ENCODE measurements at places on chromosomes 11 and 22.
A peak's percentile ranks its signal among the peaks of the same experiment; 100 is the strongest.

DNA sequence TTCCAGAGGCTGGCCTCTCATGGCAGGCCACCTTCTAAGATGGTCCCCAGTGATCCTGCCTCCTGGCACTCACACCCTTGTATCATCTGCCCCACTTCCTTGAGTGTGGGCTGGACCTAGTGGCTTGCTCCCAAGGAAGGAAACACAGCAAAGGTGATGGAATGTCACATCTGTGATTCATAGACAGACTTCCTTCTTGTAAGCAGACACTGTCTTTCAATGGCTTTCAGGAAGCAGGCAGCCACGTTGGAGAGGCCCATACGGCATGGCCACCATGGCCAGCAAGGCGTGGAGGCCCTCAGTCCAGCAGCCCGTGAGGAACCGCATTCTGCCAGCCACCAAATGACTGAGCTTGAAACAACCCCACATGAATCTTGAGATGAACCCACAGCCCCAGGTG is 11.3 kb downstream of the LMO1 start:
- no peak for DNase-seq

DNA sequence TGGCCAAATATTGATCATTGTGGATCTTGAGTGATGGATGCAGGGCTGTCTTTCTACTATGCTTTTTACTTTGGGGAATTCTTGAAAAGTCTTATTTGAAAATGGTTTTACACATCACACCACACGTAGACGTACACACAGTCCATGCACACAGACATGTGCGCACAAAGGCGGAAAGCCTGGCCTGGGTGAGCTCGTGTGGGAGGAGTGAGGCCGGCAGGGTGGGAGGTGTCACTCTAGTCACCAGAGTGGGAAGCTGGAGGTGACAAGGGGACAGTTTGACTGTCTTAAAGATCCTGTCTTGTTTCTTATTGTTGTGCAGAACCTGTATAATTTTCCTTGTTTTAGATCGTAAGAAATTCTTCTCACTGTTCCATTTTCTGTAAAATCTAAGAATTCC is 326.9 kb downstream of the TBC1D22A start:
- no peak for DNase-seq

- DNase-seq = peak; percentile 57
These were observed 9.0 kb upstream of the PLAAT2 start for GRCh38 chr11:63572026-63572688.

DNA sequence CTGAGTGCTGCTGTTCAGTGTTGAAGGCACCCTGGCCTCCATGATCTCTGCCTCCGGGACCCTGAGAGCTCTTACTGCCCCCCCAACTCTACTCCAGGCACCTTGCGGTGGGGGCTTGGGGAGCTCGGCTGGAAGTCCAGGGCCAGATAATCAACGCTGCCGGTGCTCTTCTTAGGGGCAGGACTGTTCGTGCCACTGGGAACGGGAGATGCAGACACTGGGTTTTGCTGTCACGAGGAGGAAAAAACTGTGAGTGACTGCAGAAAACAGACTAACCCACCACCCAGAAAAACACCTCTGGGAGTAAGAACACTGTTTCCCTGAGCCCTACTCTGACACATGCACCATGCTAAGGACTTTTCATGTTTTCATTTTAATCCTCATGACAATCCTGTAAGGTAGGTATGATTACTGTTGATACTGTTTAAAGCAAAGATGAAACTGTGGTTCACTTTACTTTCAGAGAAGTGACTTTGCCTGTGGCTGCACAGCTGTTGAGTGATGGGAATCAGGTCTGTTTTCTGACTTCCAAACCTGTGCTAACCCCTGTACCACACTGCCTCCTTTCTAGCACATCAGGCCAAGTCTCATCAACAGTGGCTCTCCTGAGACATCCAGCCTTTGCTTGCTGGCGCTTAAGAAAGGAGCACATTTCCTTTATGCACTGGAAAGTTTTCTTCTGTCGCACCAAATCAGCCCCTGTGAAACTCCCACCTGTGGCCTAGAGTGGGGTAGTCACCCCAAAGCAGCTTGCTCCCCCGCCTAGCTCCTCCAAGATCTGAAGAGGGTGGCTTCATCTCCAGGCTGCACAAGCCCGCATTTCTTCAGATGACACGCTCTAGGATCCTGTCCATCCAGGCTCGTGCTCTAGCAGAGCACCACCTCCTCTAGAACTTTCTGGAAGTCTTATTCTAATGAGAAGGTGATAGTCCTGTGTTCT is 31.8 kb downstream of the USP35 start:
- DNase-seq = no peak

- no peak for DNase-seq
These were observed 68.4 kb downstream of the TRAF6 start for GRCh38 chr11:36441610-36442208.

DNA sequence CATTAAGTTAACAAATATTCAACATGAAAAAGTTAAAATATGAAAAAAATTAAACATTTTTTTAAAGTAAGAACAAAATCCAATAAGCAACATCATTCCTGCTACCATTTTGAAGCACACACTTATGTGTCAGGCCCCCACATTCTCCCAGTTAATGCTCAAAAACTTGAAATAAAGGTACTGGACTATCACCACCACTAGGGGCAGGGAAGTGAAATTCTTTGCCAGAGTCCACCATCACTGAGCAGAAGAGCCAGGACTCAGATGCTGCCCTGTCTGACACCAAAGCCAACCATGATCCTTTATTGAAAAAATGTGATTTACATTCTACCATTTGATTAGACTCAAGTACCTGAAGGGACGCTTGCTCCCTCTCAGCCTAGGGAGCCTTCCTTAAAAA is 39.1 kb downstream of the PITPNB start:
- peak; percentile 19 for DNase-seq

DNA sequence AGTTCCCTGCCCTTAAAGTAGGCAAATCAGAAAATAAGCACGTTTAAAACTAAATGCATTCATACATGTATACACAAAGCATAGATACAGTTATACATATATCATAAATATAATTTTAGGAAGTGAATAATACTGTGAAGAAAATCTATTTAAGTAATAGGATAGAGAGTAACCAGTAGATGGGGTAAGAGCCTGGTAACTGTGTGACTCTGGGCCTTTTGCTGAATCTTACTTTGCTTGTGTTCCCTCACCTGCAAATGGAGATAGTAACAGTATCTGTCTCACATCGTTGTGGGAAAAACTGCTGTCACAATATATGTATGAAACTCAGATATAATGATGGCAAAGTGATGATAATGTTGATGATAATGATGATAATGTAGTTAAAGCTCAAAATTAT is 29.9 kb downstream of the MS4A2 start:
- peak; percentile 35 for DNase-seq

GRCh38 chr22:44337678-44338004 is 24.9 kb upstream of the SHISAL1 start:
- peak; percentile 53 for DNase-seq

DNA sequence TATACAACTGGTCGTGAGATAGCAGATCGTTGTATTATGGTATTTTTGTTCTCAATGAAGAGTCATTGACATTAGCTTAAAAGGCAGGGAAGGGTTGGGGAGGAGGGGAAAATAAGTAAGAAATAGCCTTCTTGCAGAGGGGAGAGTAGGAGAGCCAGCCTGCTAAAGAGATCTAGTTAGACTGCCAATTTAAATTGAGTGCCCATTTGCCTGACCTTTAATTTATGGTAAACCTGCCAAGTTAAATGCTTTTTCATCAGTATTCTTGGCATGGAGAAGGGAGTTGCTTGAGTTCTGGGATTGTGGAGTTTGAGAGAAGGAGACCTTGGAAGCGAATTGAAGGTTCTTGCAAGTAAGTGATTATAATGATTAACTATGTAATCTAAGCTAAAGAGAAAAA is 89.0 kb downstream of the FAM83F start:
- DNase-seq = no peak

DNA sequence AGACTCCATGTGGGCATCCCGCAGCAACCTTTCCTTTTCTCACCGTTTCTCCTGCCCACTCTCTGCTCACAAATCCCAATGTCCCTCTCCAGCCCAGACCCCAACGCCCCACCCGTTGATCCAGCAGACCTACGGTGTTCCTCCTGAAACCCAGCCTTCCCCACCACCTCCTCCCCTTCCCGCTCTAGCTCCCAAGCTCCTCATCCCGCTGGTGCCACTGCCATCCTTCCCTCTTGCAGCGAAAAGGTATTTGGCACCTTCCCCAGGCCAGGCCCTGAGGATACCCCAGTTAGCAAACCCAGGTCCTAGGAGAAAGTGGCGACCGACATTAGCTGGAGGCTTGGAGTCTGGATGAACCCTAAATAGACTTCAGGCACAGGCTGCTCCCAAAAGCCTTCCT is 84.0 kb upstream of the RTL6 start:
- no peak for DNase-seq

DNA sequence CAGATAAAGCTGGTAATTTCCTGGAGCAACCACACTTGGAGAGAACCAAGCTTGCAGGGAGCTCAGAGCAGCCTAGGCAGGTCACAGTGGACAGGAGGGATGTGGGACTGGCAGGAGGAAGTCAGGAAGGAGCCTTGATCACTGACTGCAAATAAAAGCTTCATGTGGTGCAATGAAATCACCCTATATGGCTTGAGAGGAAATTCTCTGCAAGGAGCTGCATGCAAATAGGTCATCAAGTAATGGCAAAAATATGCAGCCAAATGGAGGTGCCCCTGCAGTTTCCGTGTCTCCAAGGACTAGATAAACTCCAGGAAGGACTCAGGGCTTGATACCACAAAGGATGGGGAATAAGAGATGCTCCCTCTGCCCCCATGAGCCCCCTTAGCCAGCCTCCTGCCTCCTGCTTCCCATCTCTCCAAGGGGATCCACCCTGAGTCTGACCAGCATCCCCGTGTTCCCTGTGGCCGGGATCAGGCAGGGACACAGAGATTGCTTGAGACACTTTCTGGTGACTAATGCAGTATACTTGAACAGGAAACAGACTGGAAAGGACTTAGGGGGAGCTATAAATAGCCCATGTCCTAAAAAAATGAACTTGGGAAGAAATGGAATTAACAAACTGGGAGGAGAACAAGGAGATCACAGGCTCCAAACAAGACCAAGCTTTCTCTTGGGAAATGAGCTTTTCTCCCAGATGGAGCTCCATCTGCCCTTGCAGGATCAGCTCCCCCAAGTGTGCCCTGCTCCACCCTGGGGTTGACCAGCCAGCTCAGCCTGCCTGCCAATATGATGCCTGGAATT is 23.9 kb upstream of the MICAL2 start:
- peak; percentile 52 for DNase-seq

DNA sequence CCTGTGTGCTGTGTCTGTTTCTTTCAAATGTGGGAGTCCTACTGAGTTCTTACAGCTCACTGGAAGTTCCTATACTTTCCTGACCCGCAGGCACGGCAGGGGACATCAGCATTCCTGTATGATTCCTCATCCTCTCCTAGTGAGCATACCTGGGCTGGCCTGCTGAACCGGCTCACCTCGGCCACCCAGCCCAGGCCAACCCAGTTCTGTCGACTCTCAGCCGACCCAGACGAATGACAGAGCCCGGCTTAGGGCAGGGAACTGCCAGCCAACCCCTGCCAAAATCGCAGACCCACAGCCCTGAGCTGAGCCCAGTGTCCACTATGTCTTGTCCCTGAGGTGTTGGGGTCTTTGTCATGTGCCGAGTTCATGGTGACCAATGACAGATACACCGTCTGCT is 339.7 kb downstream of the BRD1 start:
- DNase-seq = no peak

DNA sequence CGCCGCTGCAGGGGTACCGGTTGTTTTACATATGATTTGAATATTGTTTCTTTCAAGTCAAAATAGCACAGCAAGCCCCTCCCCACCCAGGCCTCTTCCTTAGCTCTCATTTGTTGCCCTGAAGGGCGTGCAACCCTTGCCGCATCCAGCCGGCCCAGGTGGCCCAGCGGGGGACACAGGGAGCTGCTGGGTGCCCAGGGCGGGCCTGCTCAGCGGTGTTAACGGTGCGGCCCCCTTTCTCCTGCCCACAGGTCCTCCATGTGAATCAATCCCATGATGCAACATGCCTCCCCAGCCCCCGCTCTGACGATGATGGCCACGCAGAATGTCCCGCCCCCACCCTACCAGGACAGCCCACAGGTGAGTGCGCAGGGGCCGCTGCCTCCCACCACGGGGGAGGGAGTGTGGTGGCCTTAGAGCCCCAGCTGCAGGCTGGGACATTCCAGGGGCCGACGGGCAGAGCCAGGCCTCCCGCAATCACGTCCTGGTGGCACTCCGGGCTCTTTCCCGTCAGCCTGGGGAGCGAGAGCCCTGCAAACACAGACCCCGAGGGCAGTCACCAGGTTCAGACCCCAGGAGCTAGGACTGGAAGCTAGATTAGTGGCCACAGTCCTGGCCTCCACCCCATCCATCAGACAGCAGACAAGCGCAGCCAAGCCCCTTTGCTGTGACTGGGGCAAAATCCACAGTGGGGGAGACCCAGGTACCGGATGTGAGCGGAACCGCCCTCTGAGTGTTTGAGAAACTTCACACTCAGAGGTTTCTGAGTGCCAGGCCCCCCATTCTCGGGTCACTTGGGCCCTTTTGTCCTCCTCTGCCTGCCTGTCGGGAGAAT is 144.8 kb downstream of the FEZ1 start:
- no peak for DNase-seq

GRCh38 chr11:116170526-116171120 is 602.2 kb downstream of the BUD13 start:
- DNase-seq = no peak

DNA sequence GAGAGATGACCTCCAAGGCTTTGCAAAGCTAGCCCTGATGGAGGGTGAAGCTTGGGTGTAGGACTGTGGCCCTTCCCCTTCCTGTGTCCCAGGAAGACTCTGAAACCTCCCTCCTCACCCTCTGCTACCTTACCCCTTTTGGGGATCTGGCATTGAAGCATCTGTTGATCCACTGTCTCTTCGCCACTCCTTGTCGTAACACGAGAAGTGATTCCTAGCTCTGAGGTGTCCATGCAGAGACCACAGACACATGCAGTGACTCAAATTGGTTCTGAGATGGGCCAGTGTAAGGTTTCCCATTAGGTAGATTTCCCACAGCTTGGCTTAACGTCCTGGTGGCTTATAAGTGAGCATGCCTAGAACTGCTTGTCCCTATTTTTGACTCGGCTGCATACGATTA is 101.4 kb downstream of the ZBTB16 start:
- no peak for DNase-seq

GRCh38 chr22:47089796-47090460 is 327.5 kb downstream of the TBC1D22A start:
- DNase-seq = no peak

DNA sequence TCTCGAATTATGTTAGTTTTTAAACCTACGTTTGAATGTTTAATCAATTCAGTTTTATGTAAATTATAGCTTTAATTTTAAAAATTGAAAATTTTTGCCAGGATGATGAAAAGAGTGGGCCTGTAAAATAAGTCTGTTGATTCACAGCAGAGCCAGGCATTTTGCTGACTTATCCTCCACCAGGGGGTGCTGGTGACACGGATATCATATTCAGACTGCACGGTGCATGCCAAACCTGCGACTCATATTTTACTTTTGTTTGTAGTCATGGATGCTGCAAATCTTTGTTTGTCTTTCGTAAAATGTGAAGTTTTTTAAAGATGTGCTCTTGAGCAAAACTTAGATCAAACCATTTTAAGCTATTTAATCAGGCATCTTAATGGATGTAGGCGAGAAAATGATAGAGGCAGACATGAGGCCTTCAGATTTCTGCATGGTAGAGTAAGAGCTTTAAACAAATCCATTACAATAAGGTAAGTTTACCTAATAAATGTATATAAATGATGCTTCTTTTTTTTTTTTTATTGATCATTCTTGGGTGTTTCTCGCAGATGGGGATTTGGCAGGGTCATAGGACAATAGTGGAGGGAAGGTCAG is 3.6 kb upstream of the OR8B3 start:
- DNase-seq = peak; percentile 61

Measured in MV-4-11 (cell line).